AG04450 (cell line): ENCODE measurements at places on chromosomes 5 and 9.

DNA sequence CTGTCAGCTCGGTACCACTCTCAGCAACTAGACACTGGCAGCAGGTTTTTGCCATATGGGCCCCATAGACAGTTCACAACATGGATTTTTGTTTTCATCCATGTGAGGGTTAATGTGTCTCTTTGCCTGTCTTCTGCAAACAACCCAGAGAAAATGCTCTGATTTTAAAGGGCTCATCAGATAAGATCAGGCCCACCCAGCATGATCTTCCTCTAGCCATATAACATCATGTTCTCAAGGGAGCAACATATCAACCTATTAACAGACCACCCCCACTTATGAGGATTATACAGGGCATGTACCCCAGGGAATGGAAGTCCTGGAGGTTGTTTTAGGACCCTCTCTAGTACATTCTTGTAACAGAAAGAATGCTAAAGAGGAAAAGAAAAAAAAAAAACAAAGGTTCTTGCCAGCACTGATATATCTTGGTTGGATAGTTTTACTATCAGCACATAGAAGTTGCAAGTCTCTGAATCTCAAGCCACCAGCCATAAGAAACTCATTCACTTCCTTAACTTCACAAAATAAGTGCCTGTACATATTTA lies 1015.1 kb downstream of the TLE4 start:
- DNase-seq, result no peak

- DNase-seq, result no peak
Observed at GRCh38 chr5:74567411-74567995, 73.0 kb downstream of the ENC1 start.

GRCh38 chr5:132184588-132184987 lies 43.1 kb downstream of the P4HA2 start:
- DNase-seq, result no peak

- no peak for DNase-seq
Observed at GRCh38 chr5:40481241-40481640, 198.5 kb upstream of the PTGER4 start.

- no peak for DNase-seq
Observed at GRCh38 chr9:132846109-132846917, 31.8 kb downstream of the AK8 start.

GRCh38 chr9:100600521-100601079 lies 22.7 kb downstream of the CAVIN4 start:
- no peak for DNase-seq

DNA sequence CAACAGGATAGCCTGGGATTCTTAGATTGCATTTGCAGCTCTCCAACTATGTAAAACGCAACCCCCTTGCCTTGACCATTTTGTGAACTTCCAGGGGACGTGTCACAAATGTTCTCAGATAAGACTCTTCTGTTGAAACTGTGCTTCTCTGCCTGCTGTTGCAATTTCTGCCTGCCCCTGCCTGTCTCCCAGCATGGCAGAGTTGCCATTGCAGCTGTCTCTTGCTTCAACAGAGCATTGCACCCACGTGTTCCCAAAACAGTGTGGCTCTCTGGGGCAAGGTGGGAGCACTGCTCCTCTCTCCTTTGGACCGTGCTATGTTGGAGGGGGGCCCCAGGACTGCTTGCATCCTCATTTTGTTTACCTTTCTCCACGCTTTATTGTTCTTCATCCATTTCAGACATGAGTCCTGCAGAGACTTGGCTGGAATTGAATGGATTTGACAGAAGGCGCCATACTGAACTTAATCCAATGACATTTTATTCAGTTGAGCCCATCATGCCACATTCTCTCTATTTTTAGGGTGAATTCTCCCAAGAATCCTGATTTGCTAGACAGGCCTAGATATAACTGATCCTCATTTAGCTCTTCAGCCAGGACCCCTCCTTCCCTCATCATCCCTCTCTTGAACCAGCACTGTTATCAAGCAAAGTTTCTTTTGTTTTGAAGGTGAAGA lies 90.7 kb downstream of the MAT2B start:
- no peak for DNase-seq

- DNase-seq, result no peak
Observed at GRCh38 chr5:43547532-43547931, 9.3 kb downstream of the PAIP1 start.

DNA sequence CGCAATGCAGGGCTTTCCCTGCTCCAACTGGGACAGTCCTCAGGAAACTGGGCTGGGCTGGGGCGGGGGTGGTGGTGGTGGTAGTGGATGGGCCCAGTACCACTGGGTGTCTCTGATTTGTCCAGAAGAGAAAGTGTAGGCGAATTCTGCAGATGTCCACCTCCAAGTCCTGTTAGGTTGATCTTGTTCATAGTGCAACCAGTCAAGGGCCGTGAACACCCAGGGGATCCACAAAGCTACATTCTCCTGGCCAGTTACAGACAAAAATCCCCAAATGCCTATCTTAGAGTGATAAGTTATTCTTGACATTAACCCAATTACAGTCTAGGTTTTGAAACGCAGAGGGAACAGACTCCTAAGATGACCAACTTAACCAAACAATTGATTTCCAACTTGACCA lies 97.5 kb upstream of the SHB start:
- DNase-seq, result no peak

DNA sequence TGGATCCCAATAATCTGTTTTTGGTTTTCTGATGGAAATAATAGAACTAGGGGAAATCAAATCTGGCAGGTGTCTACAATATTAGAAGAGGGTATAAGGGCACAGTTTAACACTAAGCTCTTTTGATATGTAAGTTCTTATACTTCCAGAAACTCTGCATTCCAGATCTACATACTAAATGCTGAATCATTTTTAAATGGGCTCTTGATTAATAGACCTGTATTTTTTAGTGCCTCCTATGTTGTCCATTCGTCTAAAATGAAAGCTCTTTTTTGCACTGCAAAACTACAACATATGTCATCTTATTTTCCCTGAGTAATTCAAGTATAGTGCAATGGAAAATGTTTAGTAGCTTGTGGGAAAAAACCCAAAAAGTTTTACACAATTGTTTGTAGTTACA lies 44.2 kb downstream of the NR6A1 start:
- no peak for DNase-seq

DNA sequence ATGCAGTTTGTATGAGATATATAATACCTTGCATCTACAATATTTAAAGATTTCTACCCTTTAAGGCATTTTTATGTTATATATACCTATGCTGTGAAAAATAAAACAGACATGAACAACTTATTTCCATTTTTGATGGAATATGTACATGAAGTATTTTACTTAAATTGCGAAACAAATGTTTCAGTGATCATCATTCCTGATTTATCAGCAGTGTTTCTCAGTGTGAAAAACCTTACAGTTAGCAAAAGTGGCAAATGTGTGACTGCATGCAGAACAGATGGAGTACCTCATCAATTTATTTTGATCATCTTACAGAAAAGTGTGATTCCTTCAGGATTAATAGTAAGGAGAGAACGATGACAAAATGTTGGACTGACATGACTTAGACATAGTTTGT lies 43.1 kb downstream of the PRR16 start:
- no peak for DNase-seq

DNA sequence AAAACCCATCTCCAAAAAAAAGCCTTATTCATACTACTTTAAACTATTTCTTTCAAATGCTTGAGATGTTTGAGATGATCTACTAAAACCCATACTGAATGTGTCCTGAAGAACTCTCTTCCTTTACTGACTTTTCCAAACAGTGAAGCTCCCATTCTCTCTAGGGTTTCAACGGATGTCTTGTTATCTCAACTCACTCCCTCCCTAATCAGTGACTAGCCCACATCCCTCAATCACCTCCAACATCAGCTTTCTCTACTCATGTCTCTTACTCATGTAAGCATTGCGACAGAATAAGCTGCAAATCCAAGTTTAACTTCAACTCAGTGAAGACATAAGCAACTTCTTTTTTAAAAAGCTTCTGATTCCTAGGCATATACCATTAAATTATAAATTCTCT lies 42.1 kb downstream of the WDR41 start:
- DNase-seq, result no peak

DNA sequence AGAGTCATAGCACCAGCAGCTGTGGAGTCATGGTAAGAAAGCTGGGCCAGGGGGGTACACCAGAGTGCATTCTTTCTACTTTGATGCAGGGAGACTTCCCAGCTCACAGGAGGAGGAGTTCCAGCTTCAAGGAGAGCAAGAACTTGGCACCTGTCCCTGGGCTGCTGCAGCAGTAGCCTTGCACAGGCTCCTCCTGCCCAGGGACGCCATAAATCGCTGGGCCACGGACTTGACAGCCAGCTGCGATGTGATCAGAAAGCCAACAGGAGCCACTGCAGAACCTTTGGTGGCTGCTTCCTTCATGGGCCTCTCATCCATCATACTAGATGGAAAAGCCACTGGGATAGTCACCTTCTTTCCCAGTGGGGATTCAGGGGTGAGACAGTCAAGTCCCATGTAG lies 234.7 kb downstream of the NMUR2 start:
- DNase-seq, result no peak

- no peak for DNase-seq
Observed at GRCh38 chr9:2838371-2839000, 5.4 kb downstream of the PUM3 start.

GRCh38 chr5:150296496-150296895 lies 6.2 kb downstream of the ARSI start:
- no peak for DNase-seq

GRCh38 chr5:42985129-42986037 lies 54.7 kb downstream of the ANXA2R start:
- DNase-seq, result no peak

DNA sequence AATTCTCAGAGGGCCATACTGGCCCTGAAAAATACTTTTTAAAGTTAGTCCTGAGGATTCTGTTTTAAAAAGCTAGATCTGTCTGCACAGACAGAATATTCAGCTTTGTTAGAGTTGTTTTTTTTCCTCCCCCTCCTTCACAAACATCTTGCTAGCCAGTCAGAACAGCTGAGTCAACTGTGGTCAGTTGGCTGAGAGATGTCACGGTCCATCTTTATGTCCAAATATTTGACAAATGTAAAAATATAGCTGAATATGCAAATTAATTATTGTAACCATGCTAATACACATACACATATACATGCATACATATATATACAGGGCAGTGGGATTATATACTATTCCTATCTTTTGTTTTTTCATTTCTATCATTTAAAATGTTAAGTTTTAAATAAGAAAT lies 33.9 kb downstream of the UNC13B start:
- DNase-seq, result no peak

GRCh38 chr5:180601591-180602480 lies 10.5 kb upstream of the SCGB3A1 start:
- DNase-seq, result no peak

- DNase-seq, result no peak
Observed at GRCh38 chr9:118473521-118473920, 769.3 kb downstream of the TLR4 start.

DNA sequence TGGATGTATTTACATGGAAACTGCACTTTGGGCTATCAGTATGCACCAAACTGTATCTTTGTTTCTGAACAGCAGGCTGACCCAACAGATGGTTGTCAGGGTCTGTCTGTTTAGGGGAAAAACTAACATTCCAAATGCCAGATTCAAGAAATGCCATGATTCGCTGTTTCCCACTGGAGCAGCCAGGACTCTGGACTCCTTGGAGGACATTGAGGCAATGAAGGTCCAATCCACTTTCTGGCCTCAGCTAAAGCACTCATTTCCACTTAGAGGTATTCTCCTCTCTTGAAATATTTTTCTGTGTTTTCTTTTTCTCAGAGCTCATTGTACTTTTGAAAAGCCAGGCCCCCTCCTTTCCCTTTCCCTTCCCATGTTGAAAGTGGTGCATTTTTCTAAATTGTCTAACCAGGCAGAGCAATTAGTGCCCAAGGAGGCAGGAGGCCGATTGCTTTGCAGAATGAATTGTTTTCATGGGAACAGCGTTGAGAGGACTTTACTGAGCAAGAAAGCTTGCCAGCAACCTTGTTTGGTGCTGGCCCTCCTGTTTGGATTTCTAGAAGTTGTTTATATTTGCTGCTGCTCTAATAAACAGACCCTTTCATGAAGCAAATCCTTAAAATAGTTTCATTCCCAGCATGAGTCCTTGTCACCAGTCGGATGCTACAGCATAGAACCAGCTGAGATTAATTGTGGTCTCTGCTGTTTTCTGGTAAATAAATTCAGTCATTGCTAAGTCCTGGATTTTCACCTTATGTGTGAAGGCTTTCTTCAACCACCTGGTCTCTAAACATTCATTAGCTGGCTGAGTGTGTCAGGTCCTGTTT lies 132.8 kb upstream of the TAF11L2 start:
- no peak for DNase-seq

DNA sequence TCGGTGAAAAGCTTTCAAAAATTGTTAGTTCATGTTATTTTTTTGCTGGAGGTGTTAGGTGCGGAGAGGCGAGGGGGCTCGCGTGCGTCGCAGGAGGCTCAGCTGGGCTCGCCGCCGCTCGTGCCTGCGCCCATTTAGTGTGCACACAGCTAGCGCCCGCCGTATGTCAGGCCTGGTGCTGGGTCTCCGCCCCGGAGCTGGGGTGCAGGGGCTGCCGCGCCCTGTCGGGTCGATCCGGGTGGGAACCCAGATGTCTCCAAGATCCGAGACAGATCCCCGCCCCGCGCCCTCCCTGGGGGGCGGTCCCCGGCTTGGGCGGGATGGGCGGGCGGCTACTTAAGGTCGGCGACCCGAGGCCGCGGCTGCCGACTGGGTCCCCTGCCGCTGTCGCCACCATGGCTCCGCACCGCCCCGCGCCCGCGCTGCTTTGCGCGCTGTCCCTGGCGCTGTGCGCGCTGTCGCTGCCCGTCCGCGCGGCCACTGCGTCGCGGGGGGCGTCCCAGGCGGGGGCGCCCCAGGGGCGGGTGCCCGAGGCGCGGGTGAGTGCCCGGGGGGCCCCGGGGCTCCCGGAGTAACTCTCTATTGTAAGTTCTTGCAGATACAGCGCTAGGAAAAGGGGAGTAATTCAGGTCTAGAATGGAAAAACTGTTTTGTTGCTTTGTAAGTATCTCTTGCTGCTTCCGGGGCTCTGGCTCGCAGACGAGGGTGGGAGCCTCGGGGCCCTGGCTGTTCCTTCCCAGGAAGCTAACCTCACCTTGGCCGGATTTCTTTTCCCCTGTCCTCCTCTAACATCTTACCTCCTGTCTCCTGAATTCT lies 31.7 kb downstream of the GSN start:
- no peak for DNase-seq

GRCh38 chr9:19163631-19164030 lies 36.3 kb upstream of the PLIN2 start:
- no peak for DNase-seq

GRCh38 chr5:150082374-150082773 lies 4.0 kb downstream of the CSF1R start:
- DNase-seq, result no peak

- no peak for DNase-seq
Observed at GRCh38 chr5:149448831-149449714, 70.0 kb upstream of the IL17B start.

GRCh38 chr5:83071286-83072051 lies 5.7 kb downstream of the TMEM167A start:
- no peak for DNase-seq

DNA sequence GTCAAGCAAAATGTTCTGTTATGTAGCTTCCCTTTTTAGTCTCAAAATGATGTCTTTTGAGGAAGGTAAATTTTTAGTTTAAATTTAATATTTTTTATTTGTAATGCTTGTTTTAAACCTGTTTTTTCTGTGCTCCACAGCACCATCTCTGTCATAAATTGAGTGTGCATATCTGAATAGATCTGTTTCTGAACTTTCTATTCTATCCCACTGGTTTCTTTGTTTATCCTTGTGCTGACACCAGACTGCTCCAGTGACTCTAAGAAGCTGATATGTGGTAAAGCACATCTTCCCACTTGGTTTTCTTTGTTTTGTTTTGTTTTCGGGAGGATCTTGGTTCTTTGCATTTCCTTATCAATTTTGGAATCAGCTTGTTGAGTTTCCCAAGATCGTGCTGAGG lies 7.1 kb upstream of the RNF145 start:
- DNase-seq, result no peak
